ENCODE measurements at places on chromosomes 2 and 18.

DNA sequence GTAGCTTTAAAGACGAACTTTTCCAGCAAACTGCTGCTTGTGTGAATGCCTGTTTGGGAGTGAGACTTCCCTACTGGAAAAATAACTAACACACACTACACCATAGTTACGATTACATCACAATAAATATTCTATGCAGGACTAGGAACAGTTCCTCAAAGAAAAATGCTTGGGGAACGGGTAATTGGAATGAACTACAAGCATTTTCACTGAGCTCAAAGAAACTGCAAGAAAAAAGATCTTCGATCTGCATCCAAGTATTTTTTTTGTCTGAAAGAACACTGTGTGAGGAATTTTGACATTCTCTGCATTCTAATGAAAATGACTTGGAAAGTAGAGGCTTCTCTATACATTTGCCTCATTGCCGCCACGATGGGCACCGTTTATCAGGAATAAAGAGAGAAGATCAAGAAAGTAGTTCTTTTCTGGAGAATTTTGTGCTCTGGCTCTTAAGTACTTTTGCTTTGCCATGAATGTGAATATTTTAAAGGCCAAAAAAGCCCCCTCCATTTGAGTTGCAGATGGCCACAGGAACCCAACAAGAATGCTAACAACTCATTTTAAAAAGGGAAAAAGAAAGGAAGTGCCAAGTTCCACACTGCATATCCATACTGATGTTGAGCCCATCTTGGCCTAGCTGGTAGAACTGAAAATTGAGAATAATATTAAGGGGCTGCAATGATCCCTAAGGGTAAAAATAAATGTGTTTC, 13.6 kb downstream of the LYPD1 start:
- H3K27me3 ChIP-seq = no peaks in the 10 kb centered on the region
- no peak overlapping the region for H3K4me3 ChIP-seq
- H3K27ac ChIP-seq = no peak overlapping the region
- H3K4me1 ChIP-seq = no peaks in the 10 kb centered on the region
- no peaks in the 10 kb centered on the region for H3K36me3 ChIP-seq

GRCh38 chr2:102032368-102033030, 40.7 kb downstream of the IL1R2 start:
- no peaks in the 10 kb centered on the region for H3K36me3 ChIP-seq
- no peak overlapping the region for H3K27ac ChIP-seq
- H3K4me3 ChIP-seq = no peak overlapping the region
- no peak for DNase-seq
- H3K4me1 ChIP-seq = peaks cover 8% of the 10 kb centered on the region

DNA sequence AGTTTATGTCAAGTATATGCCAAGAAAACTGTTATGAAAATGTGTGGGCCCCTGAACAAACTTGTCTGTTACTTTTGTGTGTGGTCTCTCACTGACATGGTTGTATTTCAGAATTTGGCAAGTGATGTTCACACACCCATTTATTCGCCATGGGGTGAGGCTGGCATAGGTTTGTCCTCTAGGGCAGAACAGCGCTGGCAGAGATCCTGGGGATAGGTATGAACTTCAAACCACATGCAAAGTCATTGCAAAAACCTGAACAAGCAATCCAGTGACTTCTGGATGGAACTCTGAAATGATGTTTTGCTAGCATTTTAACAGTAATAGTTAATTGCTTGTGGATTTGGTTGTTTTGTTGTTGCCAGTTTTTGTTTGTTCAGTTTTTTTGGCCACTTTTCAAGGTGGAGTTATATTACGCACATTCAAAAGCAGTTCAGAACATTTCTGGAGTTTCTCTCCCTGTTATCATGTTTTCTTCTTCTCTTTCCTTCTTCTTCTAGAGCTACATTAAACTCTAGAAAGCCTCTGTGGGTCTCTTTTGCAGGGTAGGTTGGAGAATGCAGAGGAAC, 78.5 kb downstream of the MDH1 start:
- H3K27ac ChIP-seq = no peak overlapping the region
- H3K36me3 ChIP-seq = no peaks in the 10 kb centered on the region
- no peaks in the 10 kb centered on the region for H3K27me3 ChIP-seq

DNA sequence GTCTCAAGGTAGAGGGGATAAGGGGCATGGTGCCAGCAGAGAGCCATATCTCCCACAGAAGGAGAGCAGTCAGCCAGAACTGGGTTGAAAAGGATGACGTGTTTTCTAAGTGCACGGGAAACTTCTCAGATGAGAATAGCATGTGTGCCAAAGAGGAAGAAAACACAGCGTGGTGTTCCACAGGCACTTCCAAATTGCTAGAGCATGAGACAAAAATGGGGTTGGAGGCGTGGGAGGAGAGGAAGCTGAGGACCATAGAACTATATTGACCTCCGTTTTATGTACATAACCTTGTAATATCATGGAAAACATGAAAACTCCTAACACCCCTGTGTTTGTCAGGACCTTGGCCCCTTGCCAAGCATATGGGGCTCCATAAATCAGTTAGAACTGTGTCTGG, 682.7 kb upstream of the RAB6C start:
- H3K27ac ChIP-seq = no peak overlapping the region
- no peak for DNase-seq
- H3K27me3 ChIP-seq = no peaks in the 10 kb centered on the region
- H3K36me3 ChIP-seq = no peaks in the 10 kb centered on the region

DNA sequence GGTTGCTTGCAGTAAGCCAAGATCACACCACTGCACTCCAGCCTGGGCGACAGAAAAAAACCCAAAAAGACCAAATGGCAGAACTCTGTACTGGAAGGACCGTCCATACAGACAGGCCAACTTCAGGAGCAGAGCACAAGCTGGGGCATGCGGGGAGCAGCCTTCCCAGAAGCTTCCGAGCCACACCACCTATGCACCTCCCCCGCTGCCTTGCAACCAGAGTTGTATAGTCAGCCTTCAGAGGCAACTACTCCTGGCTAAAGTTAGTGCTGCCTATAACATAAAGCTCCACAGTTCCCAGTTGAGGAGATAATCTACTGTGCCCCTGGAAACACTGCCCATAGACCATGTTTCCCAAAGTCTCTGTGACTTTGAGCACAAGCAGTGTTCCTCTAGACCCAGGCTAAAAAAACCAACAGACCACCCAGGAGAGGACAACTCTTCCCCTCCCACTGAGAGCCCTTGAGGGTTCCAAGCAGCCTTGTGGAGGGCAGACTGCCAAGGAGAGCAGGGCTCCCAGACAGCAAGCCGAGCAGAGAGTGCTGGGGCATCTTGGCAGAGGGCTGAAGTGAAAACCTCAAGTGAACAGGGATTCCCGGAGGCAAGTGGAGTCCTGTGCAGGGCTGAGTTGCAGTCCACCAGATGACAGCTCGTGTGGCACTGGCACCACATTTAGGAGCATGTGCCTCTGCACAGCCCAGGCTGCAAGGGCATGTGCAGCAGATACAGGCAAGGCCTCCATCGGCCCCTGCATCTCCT, 6.8 kb downstream of the SFT2D3 start:
- no peak overlapping the region for H3K27ac ChIP-seq
- H3K36me3 ChIP-seq = peaks cover 64% of the 10 kb centered on the region
- peaks cover 18% of the 10 kb centered on the region for H3K4me1 ChIP-seq
- H3K4me3 ChIP-seq = no peak overlapping the region
- no peak for DNase-seq
- no peaks in the 10 kb centered on the region for H3K27me3 ChIP-seq
